Stimulated activated CD4-positive, alpha-beta T cell treated with anti-CD3 and anti-CD28 coated beads, Interleukin-1b, Interleukin-23, amount 100 ng/mL, for 1 hour (primary cell): ENCODE measurements at places on chromosomes 2 and 18.

DNA sequence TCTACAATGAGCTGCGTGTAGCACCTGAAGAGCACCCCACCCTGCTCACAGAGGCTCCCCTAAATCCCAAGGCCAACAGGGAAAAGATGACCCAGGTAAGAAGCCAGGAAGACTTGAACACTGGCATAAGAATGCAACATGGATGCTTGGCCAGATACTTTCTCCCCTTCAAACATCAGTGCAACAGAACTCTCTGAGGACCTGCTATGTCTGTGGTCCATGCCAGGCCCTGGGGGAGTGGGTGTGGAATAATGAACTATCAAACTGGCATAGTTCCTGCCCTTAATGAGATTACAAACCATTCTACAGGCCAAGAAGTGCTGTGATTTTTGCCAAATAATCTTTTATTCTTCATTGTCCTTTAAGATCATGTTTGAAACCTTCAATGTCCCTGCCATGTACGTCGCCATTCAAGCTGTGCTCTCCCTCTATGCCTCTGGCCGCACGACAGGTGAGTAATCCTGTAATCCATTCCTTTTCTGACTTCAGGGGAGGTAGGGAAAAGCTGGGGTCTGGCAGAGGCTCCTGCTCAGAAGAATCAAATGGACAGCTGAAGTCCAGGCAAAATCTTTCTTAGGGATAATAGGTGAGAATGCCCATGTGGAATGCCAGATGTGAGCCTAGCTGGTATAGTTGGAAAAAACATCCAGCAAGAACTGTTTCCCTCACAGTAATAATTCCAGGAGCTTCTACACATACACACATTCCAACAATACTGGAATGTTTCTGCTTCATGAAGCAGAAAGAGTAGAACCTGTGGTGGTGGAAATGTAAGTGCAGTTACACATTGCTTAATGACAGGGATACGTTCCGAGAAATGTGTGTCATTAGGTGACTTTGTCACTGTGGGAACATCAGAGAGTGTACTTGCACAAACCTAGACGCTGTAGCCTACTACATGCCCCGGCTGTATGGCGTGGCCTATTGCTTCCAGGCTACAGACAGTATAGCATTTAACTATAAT is 16.2 kb downstream of the ACTG2 start:
- no peak for DNase-seq

DNA sequence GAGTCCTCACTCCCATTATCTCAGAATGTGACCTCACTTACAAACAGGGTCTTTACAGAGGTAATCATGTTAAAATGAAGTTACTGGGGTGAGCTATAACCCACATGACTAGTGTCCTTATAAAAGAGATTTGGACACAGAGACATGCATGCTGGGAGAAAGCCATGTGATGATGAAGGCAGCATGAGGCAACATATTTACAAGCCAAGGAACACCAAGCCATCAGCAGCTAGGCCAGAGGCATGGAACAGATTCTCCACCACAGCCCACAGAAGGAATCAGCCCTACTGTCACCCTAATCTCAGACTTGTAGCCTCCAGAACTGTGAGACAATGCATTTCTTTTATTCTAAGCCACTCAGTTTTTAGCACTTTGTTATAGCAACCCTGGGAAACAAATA is 171.9 kb downstream of the EN1 start:
- no peak for DNase-seq

GRCh38 chr2:173359231-173359630 is 4.6 kb downstream of the CDCA7 start:
- DNase-seq: no peak

- no peak for DNase-seq
These were observed 8.6 kb upstream of the NCOA1 start for GRCh38 chr2:24482251-24482971.

- no peak for DNase-seq
These were observed 189.4 kb upstream of the LHCGR start for GRCh38 chr2:48944956-48945355.

DNA sequence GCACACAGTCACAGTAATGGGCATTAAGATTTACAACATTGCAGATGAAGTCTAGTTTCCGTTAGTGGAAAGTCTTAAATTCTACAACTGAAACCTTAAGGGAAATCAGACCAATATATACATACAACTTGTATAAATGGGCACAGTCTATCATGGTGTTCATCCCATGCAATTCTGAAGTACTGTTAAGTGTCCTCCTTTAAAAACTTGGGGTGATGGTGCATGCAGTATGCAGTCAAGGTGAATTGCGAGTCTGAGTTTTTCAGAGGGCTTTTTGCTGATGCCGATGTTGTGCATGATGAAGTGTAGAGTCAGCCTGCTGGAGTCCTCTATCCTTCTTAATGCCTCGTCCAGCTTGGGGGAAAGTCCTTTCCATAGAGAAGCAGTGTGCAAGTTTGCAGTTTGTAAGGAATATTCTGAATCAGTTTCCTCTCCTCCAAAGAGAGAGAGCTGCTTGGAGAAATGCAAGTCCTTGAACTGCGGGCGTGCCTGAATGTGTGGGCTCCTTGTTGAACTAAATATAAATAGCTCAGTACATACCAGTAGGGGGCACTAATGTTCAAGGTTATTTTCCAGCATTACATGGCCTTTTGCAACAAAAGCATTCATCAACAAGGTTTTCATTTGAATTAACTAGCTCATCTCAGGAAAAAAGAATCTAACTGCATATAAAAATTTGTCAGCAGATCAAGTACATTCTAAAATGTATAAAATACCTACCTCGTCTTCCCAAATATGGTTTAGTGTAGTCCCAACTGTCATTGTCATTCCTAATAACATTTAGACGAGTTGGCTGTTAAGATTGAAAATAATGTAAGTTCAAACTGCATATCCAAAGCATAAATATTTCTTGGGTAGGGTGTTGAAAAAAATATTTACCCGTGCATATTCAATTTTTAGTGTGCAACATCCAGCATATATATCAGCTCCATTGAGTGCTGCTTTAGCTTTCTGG is 21.3 kb downstream of the HNRNPLL start:
- DNase-seq: no peak
